Trophoblast cell (in vitro differentiated cells and primary cell): ENCODE measurements at places on chromosomes 7 and 10.

- no peak for DNase-seq
Measured at GRCh38 chr7:1666823-1667565, 3.1 kb upstream of the ELFN1 start.

GRCh38 chr7:28144266-28144665 lies 36.3 kb downstream of the JAZF1 start:
- no peak for DNase-seq

GRCh38 chr7:130994378-130995115 lies 260.5 kb upstream of the KLF14 start:
- no peak for DNase-seq

GRCh38 chr10:125967533-125967932 lies 71.2 kb downstream of the FANK1 start:
- no peak for DNase-seq

GRCh38 chr10:124403548-124403947 lies 15.2 kb downstream of the OAT start:
- DNase-seq, result peak; percentile 57

GRCh38 chr7:128045158-128045557 lies 13.9 kb upstream of the LRRC4 start:
- DNase-seq, result no peak

DNA sequence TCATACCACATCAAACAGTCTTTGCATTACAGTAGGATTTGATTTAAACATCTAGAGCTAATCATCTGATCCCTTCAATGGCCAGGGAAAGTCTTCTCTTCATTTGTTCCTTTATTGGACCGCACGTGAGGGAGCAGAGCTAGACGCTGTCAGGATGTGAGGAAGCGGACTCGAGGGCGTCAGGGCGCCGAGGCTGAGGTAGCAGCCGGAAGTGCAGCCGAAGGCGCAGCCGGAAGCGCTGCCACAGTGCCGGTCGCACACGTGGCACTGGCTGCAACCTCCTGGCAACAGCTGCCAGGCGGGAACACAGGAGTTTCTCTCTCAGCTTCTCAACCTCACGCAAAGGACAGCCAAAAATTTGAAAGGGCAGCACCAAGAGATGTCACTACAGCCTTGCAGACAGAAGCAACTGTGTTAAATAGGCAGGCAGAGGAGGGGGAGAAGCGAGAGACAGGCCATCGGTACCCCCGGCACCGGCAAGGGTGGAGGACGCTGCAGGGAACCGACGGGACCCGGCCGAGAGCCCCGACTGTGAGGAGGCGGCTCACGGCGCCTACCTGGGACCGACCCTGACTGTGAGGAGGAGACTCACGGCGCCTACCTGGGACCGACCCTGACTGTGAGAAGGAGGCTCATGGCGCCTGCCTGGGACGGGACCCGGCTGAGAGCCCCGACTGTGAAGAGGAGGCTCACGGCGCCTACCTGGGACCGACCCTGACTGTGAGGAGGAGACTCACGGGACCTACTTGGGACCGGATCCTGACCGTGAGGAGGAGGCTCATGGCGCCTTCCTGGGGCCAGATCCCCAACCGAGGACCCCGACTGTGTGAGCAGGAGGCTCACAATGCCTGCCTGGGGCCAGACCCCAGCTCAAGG lies 32.3 kb downstream of the VIPR2 start:
- DNase-seq, result no peak

DNA sequence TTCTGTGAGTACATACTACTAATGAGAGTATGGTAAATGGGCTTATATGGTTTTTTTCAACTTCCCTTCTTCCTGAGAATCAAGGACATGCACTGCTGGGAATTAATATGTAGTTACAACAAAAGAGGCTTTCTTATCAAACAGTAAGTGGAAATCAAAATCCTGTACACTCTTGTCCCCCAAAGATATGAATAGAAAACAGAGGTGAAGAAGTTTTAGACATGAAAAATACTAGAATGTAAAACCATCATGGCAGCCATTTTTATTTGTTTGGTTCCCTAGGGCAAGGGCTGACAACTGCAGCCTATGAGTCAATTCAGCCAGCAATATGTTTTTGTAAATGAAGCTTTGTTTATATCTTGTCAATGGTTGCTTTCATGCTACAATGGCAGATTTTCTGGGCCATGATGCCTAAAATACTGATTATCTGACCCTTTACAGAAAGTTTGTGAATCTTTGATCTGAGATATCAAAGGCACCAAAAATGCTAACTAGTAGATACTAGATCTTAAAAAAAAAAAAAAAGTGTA lies 422.4 kb downstream of the PARD3 start:
- DNase-seq, result no peak

GRCh38 chr10:88234297-88234696 lies 348.8 kb downstream of the RNLS start:
- no peak for DNase-seq

- DNase-seq, result no peak
Measured at GRCh38 chr10:126214021-126214420, 174.3 kb downstream of the ADAM12 start.

- peak; percentile 50 for DNase-seq
Measured at GRCh38 chr7:2266911-2267310, 24.9 kb downstream of the NUDT1 start.

DNA sequence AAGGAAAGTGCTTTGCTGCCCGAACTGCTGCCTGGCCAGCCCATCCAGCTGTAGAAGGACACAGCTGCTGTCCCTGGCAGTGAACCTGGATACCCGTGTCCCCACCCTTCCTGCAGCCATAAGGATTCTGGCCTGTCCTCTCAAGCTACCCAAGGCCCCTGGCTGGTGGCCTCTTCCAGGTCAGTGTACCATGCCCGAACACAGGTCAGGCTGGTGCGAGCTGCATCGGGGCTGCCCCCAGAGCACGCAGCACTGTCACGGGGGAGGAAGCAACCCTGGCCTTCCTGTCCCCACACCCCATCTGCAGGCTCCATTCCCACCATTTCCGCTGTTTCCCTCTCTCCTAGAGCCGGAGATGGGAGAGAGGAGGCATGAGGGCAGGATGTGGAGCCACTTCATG lies 30.5 kb upstream of the PWWP2B start:
- DNase-seq, result no peak

- DNase-seq, result no peak
Measured at GRCh38 chr7:94375691-94376090, 19.0 kb upstream of the COL1A2 start.

- DNase-seq, result no peak
Measured at GRCh38 chr10:77240041-77240652, 397.5 kb downstream of the KCNMA1 start.

DNA sequence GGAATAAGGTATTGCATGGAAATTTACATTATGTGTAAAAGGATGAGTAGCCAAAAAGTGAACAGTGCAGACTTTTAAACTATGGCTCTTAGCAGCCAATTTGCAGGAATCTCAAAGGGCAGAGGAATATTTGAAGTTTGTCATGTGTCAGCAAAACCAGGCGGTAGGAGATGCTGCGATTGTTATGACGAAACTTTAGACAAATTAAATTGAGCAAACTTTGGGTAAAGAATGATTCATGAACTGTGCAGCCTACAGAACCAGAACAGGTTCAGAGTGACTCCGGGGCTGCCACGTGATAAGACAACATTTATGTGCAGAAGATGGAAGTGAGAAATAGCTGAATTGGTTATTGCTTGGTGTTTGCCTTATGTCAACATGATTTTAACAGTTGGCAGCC lies 39.2 kb upstream of the CCDC6 start:
- no peak for DNase-seq

GRCh38 chr7:93890041-93890463 lies 501 bp downstream of the TFPI2 start:
- peak; percentile 32 for DNase-seq

DNA sequence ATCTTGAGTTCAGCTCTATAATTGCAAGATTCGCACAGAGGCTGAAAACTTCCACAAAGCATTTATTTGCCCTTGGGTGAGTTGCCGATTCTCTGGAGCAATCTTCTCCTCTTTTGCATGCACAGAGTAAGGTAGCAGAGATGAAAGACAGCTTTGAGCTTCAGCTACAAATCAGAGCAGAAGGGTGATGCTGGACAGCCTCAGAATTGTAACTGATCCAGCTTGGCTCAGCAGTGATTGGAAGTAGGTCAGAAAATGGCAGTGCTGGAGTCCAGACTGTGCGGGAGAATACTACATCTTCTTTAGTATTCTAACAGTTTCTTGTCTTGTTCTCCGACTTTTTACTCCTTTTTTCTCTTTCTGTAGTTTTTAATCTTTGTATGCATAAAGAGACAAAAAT lies 55.4 kb upstream of the CDC14C start:
- no peak for DNase-seq

DNA sequence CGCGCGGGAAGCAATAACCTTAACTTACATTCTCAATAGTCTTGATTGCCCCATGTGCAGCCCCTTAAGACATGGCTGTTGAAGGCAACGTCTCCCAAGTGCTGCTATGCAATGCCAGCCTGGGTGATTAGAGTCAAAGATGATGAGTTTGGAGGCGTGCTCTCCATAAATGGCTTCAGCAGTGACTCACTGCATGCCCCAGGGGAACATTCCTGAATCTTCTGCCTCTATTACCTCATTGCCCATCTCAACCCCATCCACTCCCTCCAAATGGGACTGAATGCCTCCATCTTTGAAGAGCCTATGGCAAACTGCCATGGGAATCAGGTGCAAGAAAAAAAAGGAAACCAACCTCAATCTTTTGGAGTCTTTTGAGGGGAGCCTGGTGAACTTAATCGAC lies 282.8 kb downstream of the SNX10 start:
- peak; percentile 80 for DNase-seq

GRCh38 chr10:97140049-97140846 lies 45.5 kb downstream of the SLIT1 start:
- no peak for DNase-seq

- DNase-seq, result no peak
Measured at GRCh38 chr7:135186841-135187253, 16.3 kb upstream of the CYREN start.

- peak; percentile 86 for DNase-seq
Measured at GRCh38 chr10:71767420-71768035, 5.8 kb downstream of the VSIR start.

DNA sequence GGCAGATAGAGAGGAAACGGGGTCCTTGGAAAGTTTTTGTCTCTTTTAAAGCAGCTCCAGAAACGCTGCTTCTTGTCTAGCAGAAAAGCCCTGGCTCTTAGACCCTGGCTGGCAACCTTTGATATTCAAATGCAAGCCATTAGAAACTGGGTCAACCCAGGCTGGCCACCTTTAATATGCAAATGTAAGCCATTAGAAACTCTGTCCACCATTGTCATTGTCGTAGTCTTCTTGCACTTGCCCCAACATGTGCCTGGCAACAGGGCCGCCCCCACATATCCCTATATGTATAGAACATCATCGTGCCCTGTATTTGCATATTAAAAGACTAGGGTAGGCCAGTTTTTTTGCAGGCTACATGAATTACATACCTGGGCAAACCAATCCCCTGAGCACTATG lies 621.3 kb upstream of the DPP6 start:
- no peak for DNase-seq

GRCh38 chr7:55140221-55140940 lies 121.6 kb downstream of the EGFR start:
- DNase-seq, result no peak

DNA sequence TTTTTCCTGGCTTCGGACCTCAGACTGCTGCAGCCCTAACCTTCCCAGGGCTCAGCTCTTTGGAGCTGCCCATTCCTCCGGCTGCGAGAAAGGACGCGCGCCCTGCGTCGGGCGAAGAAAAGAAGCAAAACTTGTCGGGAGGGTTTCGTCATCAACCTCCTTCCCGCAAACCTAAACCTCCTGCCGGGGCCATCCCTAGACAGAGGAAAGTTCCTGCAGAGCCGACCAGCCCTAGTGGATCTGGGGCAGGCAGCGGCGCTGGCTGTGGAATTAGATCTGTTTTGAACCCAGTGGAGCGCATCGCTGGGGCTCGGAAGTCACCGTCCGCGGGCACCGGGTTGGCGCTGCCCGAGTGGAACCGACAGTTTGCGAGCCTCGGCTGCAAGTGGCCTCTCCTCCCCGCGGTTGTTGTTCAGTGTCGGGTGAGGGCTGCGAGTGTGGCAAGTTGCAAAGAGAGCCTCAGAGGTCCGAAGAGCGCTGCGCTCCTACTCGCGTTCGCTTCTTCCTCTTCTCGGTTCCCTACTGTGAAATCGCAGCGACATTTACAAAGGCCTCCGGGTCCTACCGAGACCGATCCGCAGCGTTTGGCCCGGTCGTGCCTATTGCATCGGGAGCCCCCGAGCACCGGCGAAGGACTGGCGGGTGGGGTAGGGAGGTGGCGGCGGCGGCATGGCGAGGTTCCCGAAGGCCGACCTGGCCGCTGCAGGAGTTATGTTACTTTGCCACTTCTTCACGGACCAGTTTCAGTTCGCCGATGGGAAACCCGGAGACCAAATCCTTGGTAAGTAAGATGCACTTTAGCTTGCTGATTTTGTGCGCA lies at the start of gene PLXDC2:
Gene PLXDC2 (plus strand): TSS at position 22 of the 820 bp plus-strand sequence.
- peak; percentile 68 for DNase-seq

- DNase-seq, result no peak
Measured at GRCh38 chr10:29096303-29096824, 192.5 kb upstream of the LYZL1 start.

DNA sequence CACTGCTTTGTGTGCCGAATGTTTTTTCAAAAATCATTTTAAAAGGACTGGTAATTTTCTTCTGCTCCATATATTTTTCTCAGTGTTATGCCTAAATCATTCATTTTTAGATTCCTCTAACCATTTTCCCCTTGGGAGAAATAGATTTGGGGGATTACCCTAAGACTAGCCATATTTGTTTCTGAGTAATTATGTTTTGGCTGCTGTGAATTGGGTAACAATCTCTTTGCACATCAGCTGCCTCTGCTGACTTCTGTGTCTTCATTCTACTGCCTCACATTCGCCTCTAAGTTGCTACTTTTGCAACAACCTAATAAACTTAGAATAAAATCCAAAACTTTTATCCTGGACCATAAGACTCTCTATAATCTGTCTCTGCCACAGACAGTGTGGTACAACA lies 18.5 kb upstream of the MRC1 start:
- DNase-seq, result no peak

DNA sequence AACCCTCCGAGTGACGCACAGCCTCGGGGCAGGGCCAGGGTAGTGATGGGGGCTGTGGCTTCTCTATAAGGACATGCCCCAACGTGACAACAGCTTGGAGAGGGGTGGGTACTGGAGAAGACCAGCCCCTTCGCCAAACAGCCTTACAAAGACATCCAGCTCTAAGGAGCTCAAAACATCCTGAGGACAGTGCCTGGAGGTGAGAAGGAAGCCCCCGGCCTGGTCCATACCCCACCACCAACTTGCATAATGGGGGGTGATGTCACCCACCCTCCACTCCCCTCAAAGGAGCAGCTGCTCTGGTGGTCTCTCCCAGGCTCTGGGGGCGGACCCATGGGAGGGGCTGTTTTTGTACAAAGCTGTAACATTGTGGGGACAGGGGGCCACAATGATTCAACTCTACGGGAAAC lies 15.1 kb downstream of the PRSS2 start:
- DNase-seq, result no peak

- DNase-seq, result no peak
Measured at GRCh38 chr7:85529831-85530230, 343.0 kb upstream of the SEMA3D start.

- DNase-seq, result no peak
Measured at GRCh38 chr7:1531263-1531978, 919 bp downstream of the MAFK start.

DNA sequence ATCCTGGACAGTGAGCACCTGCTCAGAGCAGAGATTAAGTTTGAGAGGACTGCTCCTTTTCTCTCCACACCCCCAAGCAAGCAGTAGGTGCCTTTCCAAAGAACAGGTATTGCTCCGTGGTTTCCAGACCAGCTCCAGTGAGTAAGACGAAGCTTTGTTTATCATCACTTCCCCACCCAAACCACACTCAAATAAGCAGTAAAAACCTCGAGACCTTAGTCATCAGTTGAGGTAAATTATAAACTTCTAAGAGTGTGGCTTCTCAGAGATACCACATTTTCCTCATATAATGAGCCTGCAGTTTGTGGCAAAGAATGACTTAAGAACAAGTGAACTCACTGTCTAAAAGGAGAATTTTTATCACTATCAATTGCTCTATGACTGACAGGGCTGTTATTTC lies 50.0 kb upstream of the GRB10 start:
- DNase-seq, result no peak
